ENCODE measurements at places on chromosomes 4 and X.

- DNase-seq = no peak
Observed at GRCh38 chrX:78545233-78545632, 113.9 kb downstream of the RTL3 start.

GRCh38 chrX:93673869-93674271 lies at the start of gene FAM133A:
FAM133A (plus strand) TSS chrX:93674206; CDS start chrX:93709420, 35,214 bp downstream.
- DNase-seq = peak; percentile 51

DNA sequence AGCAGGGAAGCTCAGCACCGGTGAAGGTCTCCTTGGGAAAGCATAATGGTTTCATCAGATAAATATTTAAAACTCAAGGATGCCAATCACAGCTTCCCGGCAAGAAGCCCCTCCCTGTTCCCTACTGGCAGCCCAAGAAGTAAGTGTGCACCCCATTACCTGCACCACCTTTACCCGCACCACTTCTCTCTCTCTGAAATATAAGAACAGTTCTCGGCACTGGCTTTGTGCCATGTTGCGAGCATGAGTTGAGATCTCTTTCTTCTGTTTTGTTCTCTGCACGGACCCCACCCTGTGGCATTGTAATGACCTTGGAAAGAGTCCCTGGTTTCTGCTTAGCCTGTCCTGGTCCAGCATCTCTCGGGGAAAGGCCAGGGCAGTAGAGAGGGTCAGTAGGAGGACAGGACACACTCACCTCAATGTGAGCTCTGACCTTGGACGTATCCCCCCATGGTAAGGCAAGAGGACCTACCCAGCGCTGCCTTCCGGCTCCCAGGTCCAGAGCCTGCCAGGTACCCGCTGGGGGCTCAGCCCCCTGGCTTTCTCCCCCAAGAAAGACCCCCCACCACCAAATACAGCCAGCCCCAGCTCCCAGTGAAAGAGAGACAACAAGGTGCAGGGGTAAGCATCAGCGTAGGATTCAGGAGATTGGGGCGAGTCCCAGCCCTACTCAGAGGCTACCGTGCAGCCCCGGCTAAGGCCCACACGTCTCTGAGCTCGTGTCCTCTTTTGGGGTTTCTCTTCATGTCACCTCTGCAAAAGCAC lies 80.7 kb downstream of the PSAPL1 start:
- no peak for DNase-seq

DNA sequence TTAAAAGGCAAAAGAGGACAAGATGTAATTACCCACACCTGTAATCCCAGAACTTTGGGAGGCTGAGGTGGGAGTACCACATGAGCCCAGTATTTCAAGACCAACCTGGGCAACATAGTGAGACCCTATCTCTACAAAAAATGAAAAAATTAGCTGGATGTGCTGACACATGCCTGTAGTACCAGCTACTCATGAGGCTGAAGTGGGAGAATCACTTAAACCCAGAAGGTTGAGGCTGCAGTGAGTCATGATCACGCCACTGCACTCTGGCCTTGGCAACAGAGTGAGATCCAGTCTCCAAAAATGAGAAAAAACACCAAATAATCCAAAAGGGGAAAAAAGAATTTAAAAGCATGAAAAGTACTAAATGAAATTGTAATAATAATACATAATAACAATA lies 30.8 kb downstream of the NR0B1 start:
- DNase-seq = no peak

GRCh38 chr4:175827516-175827915 lies 15.5 kb upstream of the GPM6A start:
- no peak for DNase-seq
